ENCODE measurements at places on chromosomes 5 and 9. TPM values are rescaled to one million over a fixed set of nuclear protein-coding genes. Genes with fewer than 3 reads are reported as not detected.

GRCh38 chr5:161001604-161002003 lies 149.6 kb upstream of the ATP10B start:
- no peak for DNase-seq

DNA sequence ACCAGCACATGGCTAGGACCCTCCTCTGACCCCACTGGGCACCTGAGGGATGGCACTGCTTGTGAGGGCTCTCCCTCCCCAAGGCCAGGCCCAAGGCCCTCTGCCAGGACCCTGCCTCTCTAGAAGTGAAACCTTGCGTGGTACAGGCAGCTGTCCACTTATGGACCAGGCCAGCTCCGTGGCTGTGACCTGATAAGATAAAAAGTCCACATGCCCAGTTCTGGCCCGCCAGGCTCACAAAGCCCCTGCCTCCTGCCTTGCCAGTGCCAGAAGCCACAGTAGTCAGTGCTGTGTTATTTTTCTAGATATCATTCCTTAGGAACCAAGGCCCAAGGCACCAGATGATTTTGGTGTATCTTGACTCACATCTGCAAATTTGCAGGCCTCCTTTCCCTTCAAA lies 14.0 kb upstream of the SPATA31E1 start:
- DNase-seq: no peak

- DNase-seq: no peak
Measured at GRCh38 chr9:34536685-34537084, 13.9 kb upstream of the ENHO start.

- DNase-seq: no peak
Measured at GRCh38 chr5:58264276-58264675, 195.6 kb downstream of the PLK2 start.

DNA sequence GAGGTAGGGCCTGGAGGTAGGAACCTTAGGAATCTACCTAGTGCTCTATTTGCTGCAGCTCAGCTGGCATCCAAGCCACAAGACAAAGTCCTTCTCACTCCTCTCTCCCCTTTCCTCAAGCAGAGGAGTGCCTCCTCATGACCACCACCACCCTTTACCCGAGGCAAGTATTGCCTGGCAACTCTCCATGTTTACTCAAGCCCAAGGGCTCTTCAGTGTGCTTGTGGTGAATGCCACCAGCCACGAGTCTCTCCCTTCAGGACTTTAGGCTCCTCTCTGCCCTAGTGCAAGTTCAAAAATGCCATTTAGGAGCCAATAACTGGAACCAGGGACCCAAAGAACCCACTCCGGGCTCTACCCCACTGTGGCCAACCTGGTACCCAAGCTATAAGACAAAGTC lies 514.5 kb upstream of the RGMB start:
- no peak for DNase-seq

- DNase-seq: no peak
Measured at GRCh38 chr9:95028853-95029219, 288.7 kb downstream of the FANCC start.

DNA sequence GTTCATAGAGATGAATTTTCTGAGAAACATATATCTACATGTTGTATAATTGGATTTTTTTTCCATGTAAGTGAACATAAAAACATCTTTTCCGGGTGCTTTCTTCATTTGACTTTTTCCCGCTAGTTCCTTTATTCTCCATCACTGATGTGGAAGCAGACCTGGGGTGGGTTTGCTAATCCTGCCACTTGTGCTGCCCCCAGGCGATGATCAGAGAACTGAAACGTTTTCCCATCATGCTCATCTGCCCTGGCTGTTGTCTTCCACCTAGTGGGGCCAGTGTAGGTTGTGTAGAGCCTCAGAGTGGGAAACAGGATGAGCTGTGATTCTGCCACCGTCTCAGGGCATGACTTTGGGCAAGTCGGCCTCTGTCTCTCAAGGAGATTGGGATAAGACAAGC lies 34.2 kb upstream of the TGFBR1 start:
- DNase-seq: no peak

DNA sequence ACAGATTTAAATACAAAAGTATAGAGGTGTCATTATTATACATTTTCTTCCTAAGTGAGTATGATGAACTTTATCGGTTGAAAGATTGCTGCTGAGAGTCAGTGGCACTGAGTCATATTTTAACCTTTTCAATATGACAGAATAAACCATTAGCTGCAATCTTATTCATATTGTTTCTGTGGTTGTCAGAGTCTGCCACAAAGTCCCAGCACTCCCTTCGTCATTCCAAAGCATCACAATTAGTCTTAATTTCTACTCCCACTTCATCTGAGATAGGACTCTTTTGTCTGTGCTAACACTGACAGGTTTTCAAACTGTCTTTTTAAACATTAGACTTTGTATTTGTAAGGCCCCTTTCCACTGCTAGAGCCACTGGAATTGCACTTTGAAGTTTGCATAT lies 656.9 kb downstream of the MTRR start:
- DNase-seq: no peak

- DNase-seq: no peak
Measured at GRCh38 chr5:116671211-116671736, 96.7 kb upstream of the SEMA6A start.

- DNase-seq: no peak
Measured at GRCh38 chr5:80629281-80629680, 25.2 kb upstream of the MSH3 start.

The FRRS1L gene
- total RNA-seq: not detected

Data from T-helper 17 cell (primary cell).